ENCODE measurements at places on chromosomes 5 and 9.
A peak's percentile ranks its signal among the peaks of the same experiment; 100 is the strongest.

DNA sequence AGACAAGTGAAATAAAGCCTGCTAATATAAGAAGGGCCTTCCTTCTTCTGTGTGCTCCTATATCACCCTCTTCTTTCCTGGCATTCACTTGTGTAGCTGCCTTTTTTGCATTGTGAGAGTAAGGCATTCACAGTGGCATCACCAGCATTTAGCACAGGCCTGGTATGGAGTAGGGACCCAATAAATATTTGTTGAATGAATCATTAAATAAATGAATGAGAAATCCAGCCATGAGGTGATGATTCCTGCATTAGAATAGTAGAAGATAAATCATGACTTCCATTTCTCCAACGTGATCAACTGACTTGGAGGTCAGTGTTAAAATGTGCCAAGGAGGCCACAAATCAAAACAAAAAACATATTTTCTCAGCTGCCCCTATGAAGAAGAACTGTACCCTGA, 3.9 kb downstream of the PLPPR1 start:
- no peak for DNase-seq

GRCh38 chr5:172849606-172850453, 15.8 kb downstream of the ERGIC1 start:
- no peak for DNase-seq

GRCh38 chr9:4371108-4371507, 71.2 kb upstream of the GLIS3 start:
- DNase-seq, result no peak

DNA sequence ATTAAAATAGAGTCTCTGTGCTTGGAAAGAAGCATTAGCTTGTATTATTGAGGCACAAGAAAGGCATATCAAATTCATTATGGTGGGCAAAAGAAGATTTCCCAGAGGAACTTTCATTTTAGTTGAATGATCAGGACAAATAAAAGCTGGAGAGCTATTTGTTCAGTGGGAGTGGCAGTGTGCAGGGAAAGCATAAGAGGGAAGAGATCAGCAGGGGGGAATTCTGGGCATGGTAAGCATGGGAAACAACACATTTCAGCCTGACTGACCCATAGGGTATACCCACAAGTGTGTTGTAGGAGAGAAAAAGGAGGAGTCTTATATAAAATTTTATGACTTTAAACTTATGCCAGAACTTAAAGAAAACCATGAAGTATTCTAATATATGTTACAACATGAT, 167.7 kb upstream of the RASA1 start:
- DNase-seq, result no peak

DNA sequence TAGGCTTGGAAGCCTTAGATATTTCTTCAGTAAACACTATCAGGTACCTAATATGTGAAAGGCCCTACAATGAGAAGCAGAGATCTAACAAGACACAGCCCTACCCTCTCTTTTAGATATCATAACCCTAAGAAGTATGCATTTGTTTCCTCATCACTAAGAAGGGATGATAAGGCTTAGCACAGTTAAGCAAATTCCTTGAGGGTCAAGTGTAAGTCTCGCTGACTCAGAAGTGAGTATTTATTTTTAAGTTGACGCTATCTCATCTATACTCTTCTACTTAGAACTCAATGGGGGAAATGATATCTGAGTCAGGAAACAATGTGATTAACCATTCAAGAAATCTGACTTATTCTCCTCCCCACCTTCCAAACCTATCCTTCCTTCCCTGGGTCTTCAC, 149.7 kb downstream of the ESM1 start:
- no peak for DNase-seq

DNA sequence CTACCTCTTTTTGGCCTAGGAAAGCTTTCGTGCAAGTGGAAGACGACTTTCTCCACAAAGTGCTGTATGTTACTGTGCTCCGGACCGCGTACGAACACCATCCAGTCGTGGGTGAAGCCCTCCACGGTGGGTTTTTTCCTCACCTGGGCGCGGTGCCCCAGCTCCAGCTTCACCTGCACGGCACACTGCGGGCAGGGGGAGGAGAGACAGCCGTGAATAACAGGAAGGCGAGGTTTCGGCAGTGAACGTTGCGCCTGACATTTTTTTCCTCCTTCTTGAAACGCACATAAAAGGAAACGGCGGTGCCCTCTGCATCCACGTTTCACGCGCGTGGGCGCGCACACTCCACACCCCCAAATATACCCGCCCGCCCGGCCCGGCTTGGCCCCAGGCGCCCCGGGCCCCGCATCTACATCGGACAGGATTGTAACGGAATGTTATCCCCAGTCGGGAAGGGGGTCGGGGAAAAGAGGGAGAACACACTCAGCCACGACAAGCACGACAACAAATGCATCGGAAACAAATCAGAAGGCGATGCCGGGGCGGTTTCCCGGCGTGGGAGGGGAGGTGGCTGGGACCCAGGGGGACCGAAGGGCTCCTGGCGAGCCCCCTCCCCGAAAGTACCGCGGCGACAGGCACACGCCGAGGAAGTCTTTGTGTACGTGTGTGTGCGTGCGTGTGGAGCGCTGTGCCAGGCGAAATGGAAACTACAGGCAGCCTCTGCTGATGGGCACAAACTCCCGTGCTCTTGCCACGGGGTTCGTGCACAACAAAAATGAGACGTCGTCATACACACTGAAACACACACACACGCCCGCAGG, 1.4 kb downstream of the MLLT3 start:
- peak; percentile 69 for DNase-seq

DNA sequence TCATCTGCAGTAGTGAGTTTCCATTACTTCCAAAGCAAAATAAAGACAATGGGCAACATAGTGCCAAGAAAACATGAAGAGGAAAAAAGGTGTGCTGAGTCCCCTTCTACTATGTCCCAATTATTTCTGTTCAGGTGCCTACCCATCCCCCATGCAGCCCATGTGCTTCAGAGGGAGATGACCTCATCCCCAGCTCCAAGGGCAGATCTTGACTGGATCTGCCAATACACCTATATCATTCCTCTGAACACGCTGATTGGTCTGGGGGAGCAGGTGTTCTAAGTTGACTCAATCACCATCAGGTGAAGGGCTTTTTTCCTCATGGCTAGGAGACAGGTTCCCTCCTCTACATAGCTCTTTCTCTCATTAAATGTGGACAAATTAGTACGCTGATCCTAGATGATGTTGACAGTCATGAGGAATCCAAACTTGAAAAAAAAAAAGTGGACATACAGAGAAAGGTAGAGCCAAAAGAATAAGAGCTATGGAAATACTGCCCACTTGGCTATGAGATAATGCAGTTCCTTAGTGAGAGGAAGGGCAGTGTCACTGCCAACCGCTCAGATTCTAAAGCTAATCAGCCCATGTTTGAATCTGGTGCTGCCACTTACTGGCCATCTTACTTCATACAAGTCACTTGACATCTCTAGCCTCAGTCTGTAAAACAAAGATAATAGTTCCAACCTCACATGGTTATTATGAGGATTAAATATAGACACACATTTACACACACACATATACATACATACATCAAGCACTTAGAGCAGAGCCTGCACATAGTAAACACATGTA, 23.1 kb downstream of the PRELID2 start:
- no peak for DNase-seq

DNA sequence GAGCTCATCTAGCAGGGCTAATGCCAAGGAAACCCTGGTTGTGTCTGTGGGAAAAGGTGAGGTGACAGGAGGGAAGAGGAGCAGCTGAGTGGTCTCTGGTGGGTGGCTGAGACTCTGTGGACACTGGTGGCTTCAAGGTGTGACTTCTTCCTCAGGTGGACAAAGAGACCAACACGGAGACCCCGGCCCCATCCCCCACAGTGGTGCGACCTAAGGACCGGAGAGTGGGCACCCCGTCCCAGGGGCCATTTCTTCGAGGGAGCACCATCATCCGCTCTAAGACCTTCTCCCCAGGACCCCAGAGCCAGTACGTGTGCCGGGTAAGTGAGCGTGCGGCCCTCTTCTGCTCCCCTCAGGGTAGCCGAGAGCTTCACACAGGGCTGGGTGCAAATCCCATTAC, 31.1 kb upstream of the RARS1 start:
- DNase-seq, result no peak

- DNase-seq, result no peak
Observed at GRCh38 chr5:76527685-76528161, 95.5 kb downstream of the F2RL2 start.

- DNase-seq, result no peak
Observed at GRCh38 chr9:4005896-4006295, 294.0 kb downstream of the GLIS3 start.

GRCh38 chr5:79269733-79270166, 33.8 kb downstream of the JMY start:
- DNase-seq, result no peak

GRCh38 chr5:61304590-61305381, 27.3 kb upstream of the ZSWIM6 start:
- no peak for DNase-seq

DNA sequence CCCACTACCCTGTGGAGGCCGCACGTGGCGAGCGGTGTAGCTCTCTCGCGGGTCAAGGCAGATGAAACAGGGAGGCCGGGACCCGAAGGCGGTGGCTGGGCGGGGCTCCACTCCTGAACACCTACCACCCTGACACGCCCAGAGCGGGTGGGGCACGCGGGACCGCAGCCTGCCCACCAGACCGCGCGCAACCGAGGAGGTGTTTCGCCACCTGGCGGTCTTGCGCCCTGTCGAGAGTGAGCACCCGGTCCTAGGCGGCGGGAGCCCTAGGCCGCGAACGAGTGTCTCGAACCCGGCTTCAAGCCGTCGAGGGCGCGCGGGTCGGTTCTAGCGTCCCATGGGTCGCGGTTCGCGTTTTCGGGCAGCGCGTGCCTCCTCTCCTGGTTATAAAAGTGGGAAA, 2.2 kb upstream of the EXOSC3 start:
- peak; percentile 18 for DNase-seq

DNA sequence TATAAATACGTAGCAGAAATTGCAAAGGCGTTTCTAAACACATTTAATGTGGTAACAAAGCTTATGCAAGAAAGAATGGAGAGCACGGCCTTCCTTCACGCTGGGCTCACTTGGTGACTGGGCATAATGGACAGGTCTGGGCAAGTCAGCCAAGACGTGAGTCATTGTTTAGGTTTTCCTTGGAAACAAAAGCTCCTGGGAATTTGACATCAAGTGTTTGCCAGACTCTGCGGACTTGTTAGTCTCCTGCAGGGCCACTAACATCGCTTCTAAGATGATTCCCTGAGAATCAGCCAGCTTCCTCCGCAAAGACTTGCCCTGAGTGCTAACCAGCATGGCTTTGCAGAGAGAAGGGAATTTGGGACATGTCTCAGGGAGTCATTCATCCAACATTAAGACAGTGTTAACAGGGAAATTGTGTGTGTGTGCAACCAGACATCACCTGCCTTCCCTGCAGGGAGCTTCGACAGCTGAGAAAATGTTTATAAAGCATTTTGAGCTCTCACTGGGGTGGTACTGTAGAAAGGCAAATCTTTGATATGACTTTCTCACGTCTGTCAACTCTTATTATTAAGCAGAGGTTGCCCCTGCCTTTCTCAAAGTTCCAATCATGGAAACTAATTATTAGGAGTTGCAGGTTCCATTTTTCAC, 182.5 kb downstream of the NTRK2 start:
- DNase-seq, result no peak

DNA sequence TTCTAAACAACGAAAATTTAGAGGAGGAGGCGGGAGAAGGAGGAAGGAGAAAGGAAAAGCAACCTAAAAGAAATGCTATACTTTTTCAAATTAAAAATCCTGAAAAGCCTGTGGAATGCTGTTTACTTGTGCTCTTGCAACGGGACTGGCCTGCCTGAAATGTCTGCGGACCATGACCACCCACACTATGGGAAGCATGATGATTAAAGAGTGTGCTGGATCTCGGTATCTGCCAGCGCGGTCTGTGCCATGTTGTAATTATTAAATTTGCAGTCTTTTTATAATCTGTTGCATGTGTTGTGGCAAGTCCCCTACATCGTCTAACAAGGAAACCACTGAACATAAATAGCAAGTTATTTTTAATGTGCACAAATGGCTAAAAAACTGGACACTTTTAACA, 111.4 kb downstream of the FANCC start:
- DNase-seq, result no peak

GRCh38 chr9:4620057-4620765, 41.9 kb upstream of the PLPP6 start:
- peak; percentile 52 for DNase-seq

DNA sequence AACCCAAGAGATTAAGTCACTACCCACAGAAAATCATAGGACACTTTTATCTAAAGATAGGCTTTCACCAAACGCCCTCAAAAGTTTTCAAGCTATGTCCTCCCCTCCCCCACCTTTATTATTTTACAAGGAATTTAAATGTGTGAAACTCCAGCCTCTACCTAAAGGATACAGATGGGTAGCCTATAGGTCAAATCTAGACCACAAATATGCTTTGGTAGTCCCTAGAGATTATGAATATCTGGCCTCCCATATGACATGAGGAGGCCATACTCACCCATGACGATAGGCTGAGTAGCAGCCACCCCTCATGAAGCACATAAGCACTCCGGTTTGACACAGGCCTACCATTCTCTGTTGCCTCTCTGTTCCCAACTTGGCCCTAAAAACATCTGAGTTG, 11.9 kb downstream of the SIL1 start:
- no peak for DNase-seq

DNA sequence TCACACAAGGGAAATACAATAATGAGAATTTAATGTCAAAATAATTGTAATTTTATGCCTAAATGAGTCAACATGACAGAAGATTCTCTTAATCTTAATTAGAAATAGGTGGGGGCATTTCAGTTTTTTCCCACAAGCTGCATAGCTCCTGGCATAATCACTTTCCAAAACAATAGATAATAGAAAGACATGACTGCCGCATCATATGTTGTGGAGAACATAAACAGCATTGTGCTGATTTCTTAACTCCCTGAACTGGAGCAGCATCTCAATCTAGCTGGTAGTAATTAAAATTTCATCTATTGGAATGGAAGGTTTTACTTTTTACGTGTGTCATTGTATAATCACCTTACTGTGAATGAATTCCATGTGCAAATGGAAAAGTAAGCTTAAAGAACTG, 112.1 kb downstream of the ST8SIA4 start:
- DNase-seq, result no peak

GRCh38 chr9:138117101-138117750, 239.6 kb downstream of the CACNA1B start:
- DNase-seq, result no peak

DNA sequence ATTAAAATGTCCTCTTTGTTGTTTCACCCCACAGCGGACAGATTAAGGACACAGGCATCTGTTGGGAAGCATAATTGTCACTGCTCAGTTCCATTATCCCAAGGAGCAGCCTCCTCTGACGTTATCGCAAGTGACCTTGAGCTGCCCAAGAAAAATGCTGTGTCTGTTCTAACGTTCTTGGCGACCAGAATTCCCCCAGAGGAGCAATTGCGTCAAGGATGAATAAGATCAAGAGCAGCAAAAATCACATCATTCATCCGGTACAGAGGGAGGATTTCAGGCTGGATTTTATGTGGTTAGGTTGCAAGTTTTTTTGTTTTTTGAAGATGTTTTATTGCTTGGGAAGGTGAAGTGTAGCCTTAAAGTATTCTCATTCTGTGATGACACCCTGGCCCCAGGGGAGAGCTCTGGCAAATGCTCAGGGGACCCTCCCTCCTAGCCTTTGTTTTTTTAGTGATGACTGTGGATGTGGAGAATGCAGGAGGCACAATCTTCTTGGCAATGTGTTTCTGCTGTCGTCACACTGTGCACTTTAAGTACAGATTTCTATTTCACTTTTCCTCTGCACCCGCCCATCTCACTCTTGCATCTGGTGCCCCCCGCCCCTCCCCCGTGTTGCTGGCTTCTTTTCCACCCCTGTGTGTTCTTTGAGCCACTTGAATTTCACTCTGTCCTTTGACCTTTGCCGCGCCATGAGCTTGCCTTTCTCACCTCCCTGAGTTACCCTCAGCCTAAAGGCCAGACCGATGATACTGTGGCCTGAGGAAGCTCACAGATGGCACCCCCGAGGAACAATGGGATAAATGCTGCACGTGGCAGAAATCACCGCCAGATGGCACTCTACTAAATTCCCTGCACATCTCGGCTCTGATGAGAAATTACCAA, 308.5 kb downstream of the RAB3C start:
- DNase-seq, result peak; percentile 82
